ENCODE measurements at places on chromosomes 1 and 21. TPM values are rescaled to one million over a fixed set of nuclear protein-coding genes. Genes with fewer than 3 reads are reported as not detected.

DNA sequence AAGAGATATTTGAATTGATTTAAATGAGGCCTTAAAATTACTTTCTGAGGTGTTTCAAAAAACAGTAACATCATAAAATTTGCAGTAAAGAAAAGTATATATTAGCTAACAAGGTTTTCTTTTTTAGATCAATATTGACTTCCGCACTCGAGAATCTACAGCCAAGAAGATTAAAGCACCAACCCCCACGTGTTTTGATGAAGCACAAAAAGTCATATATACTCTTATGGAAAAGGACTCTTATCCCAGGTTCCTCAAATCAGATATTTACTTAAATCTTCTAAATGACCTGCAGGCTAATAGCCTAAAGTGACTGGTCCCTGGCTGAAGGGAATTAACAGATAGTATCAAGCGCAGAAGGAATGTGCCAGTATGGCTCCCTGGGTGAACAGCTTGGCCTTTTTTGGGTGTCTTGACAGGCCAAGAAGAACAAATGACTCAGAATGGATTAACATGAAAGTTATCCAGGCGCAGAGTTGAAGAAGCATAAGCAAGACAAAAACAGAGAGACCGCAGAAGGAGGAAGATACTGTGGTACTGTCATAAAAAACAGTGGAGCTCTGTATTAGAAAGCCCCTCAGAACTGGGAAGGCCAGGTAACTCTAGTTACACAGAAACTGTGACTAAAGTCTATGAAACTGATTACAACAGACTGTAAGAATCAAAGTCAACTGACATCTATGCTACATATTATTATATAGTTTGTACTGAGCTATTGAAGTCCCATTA, 3.6 kb downstream of the RGS1 start:
- DNase-seq = no peak

DNA sequence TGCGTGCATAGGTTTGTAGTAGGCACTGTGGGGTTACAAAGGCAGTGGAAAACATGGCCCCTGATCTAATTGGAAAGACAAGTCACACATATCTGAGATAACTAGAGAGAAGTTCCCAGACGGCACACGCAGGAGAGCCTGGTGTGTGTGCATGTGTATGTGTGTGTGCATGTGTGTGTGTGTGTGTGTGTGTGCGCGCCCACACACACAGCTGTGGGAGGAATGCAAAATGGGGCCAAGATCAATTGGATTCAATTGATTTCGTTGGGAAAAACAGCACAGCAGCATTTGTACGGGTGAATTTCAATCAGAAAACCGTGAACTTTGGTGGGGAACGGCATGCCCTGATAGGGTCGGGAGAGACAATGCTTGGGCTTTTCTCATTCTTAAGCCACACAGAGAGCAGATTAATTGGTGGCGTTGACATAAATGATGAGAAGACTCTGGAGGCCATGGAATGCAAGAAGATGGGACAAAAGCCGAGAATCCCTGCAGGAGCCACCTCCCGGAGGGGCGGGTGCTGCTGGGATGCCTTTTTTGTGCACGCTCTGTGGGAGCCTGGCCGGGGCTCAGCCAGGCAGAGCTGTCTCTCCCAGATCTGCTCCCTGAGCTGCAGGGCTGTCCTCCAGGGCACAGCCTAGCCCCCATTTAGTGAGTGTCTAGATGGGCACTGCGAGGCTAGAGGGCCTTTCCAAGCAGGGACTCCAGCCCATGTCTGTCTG, 322.0 kb downstream of the CAMTA1 start:
- no peak for DNase-seq

GRCh38 chr1:6348511-6349191, 44.9 kb downstream of the ACOT7 start:
- DNase-seq = peak; percentile 87

GRCh38 chr1:10980841-10981727, 31.4 kb upstream of the TARDBP start:
- no peak for DNase-seq

GRCh38 chr21:24729568-24729967, 877.7 kb downstream of the MRPL39 start:
- DNase-seq = no peak

GRCh38 chr1:180674603-180675530, 43.0 kb downstream of the XPR1 start:
- DNase-seq = no peak

- DNase-seq = peak; percentile 75
Observed at GRCh38 chr1:110605901-110606656, at the start of gene KCNA2. TSS of gene KCNA2 (minus strand) at chr1:110606358. CDS start at chr1:110604782, 1,576 bp downstream.

DNA sequence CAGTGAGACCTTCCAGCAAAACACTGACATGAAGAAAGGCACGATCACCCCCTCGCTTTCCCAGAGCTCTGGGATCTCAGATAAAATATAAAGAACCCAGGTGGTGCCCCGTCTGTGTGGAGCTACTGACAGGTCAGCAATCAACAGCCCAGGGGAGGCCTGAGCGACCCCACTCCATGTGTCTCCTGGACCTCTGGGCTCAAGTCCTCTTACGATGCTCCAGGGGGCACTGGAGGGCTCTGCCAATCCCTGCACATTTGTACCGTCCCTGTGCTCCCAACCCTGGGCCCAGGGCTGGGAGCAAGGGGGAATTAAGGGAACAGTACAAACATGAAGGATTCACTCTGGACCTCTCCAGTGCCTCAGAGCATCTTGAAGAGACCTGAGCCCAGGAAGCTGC, 12.5 kb downstream of the S100A7A start:
- DNase-seq = no peak

DNA sequence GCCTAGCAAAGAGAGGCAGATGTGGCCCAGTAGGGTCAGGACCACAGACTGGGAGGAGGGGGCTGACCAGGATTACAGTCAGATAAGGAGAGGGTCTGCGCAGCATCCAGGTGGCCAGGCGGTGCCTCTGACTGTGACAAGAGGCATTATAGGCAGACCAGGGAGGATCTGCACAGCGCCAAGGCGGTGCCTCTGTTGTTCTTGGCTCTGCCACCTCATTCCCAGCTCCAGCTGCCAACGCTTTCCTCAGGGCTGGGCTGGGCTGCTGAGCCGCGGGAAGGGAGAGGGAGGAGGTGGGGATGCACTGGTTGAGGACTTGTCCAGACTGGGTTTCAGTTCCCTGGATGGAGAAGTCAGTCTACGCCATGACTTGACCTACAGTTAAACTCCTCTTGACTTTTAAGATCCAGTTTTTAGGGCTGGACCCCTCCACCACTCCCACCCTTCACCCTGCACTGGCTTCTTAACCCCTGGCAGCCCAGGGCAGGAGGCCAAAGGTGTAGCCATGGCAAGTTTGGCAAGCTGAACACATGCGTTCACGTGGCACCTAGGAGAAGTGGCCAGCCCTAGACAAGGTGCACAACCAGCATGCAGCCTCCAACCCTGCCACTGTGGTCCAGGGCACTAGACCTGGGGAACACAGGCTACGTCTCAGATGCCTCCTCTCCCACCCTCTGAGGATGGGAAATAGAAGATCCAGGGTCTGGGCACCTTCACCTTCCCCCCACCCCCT, 4.5 kb upstream of the CRABP2 start:
- no peak for DNase-seq

DNA sequence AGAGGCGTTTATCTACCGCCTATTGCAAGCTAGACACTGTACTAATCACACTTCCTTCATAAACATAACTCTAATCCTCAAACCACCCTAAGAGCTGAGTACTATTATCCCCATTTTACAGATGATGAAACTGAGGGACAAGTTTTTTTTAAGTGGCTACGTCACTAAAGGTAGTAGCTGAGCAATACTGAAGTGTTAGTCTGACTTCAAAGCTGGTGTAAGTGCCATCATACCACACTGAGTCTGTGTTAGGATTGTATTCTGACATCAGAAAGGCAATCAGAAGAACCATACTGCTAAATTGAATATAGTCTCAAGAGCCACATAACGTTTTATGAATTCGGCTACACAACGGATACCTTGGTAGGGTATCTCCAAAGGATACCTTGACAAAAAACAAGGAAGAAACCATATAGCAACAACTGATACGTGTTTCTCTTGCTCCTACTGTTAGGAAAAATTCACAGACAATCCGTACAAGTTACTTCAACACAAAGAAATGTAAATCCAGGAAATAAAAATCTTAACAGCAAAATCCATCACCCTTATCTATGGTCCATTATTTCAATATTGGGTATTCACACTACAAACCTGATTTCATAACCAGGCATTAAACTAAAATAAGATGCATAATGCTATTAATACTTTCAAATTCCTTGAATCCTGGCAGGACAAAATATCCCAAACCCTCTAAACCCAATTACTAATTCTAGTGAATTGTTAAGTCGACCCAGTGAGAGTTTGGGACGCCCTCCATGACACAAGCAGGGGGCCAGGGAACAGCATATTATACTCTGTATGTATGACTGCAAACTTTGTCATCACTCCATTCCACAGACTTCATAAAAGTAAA, 1.6 kb downstream of the TP53BP2 start:
- DNase-seq = no peak

The GNG4 gene
- total RNA-seq = not detected

The CHIA gene
- not detected for total RNA-seq

The CHD1L gene
- 38.1 TPM for total RNA-seq

The NECTIN4 gene
- total RNA-seq = not detected

The FAM177B gene
- 7.3 TPM for total RNA-seq

The FAM151A gene
- total RNA-seq = 0.97 TPM
